ENCODE measurements at places on chromosomes 3 and 15.

GRCh38 chr3:42739401-42740158, 33.5 kb downstream of the CCDC13 start:
- DNase-seq, result no peak

- no peak for DNase-seq
Measured at GRCh38 chr3:156952011-156952410, 125.9 kb downstream of the LEKR1 start.

GRCh38 chr3:107690522-107691138, 167.9 kb downstream of the BBX start:
- no peak for DNase-seq

GRCh38 chr15:68352401-68353062, 75.0 kb downstream of the FEM1B start:
- DNase-seq, result peak; percentile 21

GRCh38 chr3:86978111-86978551, 12.8 kb downstream of the VGLL3 start:
- DNase-seq, result no peak

DNA sequence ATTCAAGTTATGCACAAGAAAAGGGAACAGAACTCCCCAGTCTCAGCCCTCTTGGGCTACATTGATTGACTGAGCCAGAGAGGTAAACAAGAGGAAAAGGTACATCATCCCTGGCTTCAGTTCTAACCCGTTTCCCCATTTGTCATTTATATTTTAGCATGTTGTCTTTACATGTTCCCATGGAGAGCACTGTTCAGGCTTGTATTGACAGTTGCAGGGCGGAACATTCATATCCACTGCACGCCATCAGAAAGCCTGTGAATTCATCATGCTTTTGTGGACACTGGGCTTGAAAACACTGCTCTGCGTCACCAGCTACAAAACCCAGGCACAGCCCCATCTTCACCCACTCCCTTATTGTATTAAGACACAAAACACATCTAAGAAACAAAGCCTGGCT, 240.9 kb upstream of the EIF1B start:
- no peak for DNase-seq

DNA sequence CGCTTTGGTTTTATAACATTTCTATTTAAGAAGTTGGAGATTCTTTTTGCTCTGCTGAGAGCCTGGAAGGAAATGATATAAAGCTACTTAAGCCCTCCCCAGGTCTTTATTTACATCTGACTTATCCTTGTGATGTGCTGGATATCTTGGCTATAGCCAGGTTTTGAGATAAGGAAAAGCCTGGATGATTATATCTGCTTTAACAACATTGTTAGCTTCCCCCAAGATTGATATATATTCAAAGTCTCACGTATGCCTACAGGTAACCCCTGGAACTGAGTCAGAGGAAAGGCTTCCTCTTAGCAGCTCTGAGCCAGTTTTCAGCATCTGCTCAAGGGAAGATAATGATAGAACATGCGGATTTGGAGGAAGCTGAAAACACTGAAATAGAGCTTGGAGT, 61.5 kb upstream of the CRBN start:
- DNase-seq, result no peak

DNA sequence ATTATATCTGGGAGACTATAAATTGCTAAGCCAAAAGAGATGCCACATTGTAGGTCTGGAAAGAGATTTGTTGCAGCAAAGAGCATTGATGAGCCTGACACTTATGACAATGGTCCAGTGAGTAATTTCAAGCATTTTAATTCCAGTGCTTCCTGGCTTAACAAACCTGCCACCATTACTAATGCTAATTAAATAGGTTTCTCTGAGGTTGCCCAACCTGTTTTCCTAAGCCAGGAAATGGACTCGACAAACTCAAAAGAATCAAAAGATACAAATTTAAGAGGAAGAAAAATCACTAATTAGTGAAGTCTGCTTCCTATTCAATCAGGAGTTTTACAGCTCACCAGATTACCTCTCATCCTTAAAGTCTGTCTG, 36.7 kb upstream of the CTDSPL start:
- no peak for DNase-seq

GRCh38 chr15:62935300-62936081, 107.1 kb upstream of the TPM1 start:
- no peak for DNase-seq

DNA sequence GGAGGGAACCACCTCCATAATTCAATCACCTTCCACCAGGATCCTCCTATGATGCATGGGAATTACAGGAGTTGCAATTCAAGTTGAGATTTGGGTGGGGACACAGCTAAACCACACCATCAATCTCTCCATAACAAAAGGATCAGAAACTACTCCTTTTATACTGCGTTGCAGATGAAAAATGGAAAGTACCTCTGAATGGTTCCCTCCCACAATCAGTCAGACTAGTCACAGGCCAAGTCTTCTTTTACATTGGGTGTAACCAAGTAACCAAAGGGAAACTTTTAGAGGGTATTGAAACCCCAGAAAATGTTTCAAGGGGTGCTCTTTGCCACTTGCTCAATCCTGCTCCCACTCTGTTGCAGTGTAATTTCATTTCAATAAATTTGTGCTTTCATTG, 504.3 kb upstream of the CNTN3 start:
- no peak for DNase-seq
